ENCODE measurements at places on chromosomes 3 and 15.
A peak's percentile ranks its signal among the peaks of the same experiment; 100 is the strongest.

GRCh38 chr3:72591522-72592421, 256.5 kb downstream of the SHQ1 start:
- no peak overlapping the region for H3K4me3 ChIP-seq
- no peaks in the 10 kb centered on the region for H3K36me3 ChIP-seq
- H3K27ac ChIP-seq, result no peak overlapping the region
- H3K27me3 ChIP-seq, result peaks cover 59% of the 10 kb centered on the region
- H3K4me1 ChIP-seq, result no peaks in the 10 kb centered on the region
- ATAC-seq, result no peak

- no peak overlapping the region for H3K27ac ChIP-seq
- no peak for ATAC-seq
- H3K27me3 ChIP-seq, result no peaks in the 10 kb centered on the region
- H3K4me3 ChIP-seq, result no peak overlapping the region
- no peaks in the 10 kb centered on the region for H3K36me3 ChIP-seq
Measured at GRCh38 chr3:85862893-85863455, 904.2 kb downstream of the CADM2 start.

GRCh38 chr3:60365360-60365759, 885.9 kb downstream of the FHIT start:
- no peak for ATAC-seq
- no peaks in the 10 kb centered on the region for H3K36me3 ChIP-seq
- H3K4me1 ChIP-seq, result no peaks in the 10 kb centered on the region
- peaks cover 9% of the 10 kb centered on the region for H3K27me3 ChIP-seq
- H3K27ac ChIP-seq, result no peak overlapping the region

DNA sequence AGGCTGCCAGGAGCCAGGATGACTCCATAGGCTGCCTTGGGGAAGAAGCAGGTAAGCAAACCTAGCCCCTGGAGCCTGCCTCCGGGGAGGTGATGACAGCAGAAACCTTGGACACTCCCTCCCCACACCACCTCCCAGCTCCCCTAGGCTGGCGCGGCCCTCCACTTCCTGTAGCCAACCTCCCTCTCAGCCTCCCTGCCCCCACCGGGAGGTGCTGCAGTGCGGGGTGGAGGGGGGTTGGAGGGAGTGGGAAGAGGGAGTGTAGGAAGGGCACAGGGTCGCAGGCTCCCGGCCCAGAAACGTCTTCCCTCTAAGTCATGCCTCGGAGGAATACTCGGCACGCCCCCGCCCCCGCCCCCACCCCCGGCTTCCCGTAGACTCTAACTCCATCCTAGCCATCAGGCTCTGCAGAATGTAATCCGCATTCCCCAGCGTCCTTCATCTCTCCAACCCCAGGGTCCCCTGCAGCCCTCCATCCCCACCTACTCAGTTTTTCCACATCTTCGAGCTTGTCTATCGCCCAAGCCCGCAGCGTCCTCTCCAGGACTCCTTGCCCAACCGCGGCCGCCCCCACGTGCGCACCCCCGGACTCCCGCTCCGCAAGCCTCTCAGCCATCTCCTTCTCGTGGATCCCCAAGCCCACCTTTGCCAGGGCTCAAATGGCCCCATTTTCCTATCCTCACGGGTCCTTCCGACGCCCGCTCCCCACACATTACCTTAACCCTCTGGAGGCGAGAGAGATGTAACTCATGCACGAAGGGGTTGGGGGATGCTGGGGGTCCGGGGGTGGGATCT, 528 bp downstream of the LPCAT4 start:
- no peaks in the 10 kb centered on the region for H3K27me3 ChIP-seq
- ATAC-seq, result no peak
- peak overlapping the region; percentile 89 for H3K27ac ChIP-seq

GRCh38 chr3:106683953-106684620, 693.2 kb upstream of the CCDC54 start:
- no peak for ATAC-seq
- H3K27me3 ChIP-seq, result peaks cover 25% of the 10 kb centered on the region
- no peak overlapping the region for H3K4me3 ChIP-seq
- no peaks in the 10 kb centered on the region for H3K4me1 ChIP-seq
- H3K36me3 ChIP-seq, result no peaks in the 10 kb centered on the region
- H3K27ac ChIP-seq, result no peak overlapping the region

- no peak for ATAC-seq
- peaks cover 52% of the 10 kb centered on the region for H3K4me1 ChIP-seq
- no peaks in the 10 kb centered on the region for H3K36me3 ChIP-seq
- peak overlapping the region; percentile 75 for H3K4me3 ChIP-seq
- no peak overlapping the region for H3K27ac ChIP-seq
Measured at GRCh38 chr15:40929660-40930429, 705 bp downstream of the DLL4 start.

- H3K4me1 ChIP-seq, result peaks cover 60% of the 10 kb centered on the region
- no peak for ATAC-seq
- H3K4me3 ChIP-seq, result no peak overlapping the region
Measured at GRCh38 chr3:191361456-191361855, 31.1 kb upstream of the UTS2B start.

GRCh38 chr3:107458871-107459270, 63.9 kb upstream of the BBX start:
- peaks cover 2% of the 10 kb centered on the region for H3K27me3 ChIP-seq
- H3K4me3 ChIP-seq, result no peak overlapping the region
- H3K4me1 ChIP-seq, result peaks cover 5% of the 10 kb centered on the region
- no peaks in the 10 kb centered on the region for H3K36me3 ChIP-seq

GRCh38 chr15:75095594-75095993, 72.2 kb downstream of the PPCDC start:
- no peaks in the 10 kb centered on the region for H3K36me3 ChIP-seq
- no peak overlapping the region for H3K4me3 ChIP-seq
- H3K27me3 ChIP-seq, result peaks cover 25% of the 10 kb centered on the region
- H3K4me1 ChIP-seq, result peaks cover 36% of the 10 kb centered on the region
- peak overlapping the region; percentile 62 for H3K27ac ChIP-seq

GRCh38 chr3:97969541-97969940, 2.7 kb downstream of the RIOX2 start:
- peak overlapping the region; percentile 91 for H3K27ac ChIP-seq
- H3K4me1 ChIP-seq, result peaks cover 60% of the 10 kb centered on the region
- ATAC-seq, result no peak
- H3K36me3 ChIP-seq, result peaks cover 16% of the 10 kb centered on the region
- no peaks in the 10 kb centered on the region for H3K27me3 ChIP-seq
- H3K4me3 ChIP-seq, result no peak overlapping the region

GRCh38 chr3:112046599-112046998, 12.1 kb downstream of the TMPRSS7 start:
- peaks cover 2% of the 10 kb centered on the region for H3K27me3 ChIP-seq
- no peak overlapping the region for H3K4me3 ChIP-seq
- ATAC-seq, result no peak
- no peak overlapping the region for H3K27ac ChIP-seq

DNA sequence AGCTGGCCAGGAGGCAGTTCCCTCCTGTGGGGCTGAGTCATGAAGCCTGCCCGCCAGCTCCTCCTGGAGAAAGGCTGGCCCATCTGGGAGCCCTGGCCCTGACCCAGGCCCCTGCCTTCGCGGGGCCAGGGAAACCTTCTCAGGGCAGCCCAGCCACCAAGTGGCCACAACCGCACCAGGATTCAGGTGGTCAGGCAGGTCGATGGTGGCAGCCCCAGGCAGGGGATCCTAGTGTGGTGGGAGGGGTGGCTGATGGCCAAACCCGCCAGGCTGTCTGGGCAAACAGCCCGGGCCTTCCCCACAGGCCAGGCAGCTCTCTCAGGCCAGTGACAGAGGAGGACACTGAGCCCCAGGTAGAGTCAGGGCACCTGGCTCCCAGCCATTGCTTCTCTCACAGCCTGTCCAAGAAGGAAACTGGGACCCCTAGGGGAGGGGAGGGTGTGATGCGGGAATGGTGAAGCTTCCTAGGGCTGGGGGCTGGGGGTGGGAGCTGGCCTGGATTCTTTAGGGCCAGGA, 1.2 kb downstream of the TWF2 start:
- no peaks in the 10 kb centered on the region for H3K27me3 ChIP-seq
- ATAC-seq, result no peak
- H3K27ac ChIP-seq, result peak overlapping the region; percentile 93
- peaks cover 83% of the 10 kb centered on the region for H3K4me1 ChIP-seq

DNA sequence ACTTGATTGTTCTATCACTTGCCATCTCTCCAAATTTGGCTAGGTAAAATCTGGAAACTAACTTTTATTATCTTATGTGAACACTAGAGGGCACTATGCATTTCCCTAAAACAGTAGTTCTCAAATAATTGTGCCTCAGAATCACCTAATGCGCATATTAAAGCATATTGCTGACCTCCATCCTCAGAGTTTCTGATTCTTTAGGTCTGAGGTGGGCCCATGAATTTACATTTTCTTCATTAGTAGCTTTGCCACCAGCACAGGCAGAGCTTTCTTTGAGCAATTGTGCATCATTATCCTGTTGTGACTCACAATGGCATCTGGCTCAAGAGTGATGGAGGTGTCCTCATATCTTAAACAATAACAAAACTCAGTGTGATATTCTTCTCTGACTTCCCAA, 17.5 kb upstream of the BCHE start:
- no peak overlapping the region for H3K4me3 ChIP-seq
- H3K4me1 ChIP-seq, result no peaks in the 10 kb centered on the region
- no peaks in the 10 kb centered on the region for H3K27me3 ChIP-seq
- H3K27ac ChIP-seq, result no peak overlapping the region

- H3K27me3 ChIP-seq, result no peaks in the 10 kb centered on the region
- peaks cover 24% of the 10 kb centered on the region for H3K36me3 ChIP-seq
- no peak overlapping the region for H3K27ac ChIP-seq
- no peak for ATAC-seq
- H3K4me1 ChIP-seq, result peaks cover 6% of the 10 kb centered on the region
Measured at GRCh38 chr3:28291577-28291976, 50.2 kb downstream of the CMC1 start.

DNA sequence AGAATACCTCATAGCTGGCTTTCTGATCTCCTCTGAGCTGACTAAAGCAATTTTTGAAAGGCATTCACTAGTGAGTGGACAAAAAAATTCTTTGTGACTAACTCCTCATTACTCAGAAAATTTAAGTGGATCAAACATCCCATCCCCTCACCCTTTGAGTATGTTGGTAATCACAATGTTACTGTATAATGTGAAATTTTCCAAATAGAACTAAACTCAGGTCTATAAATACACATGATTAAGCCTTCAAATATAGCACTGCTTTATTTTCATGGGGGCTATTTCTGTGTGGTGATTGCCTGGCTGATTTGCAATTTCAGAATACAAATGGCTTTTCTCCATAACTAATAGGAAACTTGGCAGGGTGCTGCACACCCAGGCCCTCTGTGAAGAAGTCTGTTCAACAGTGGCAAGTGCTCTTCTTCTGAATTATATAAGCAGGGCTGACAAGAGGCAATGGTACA, 45.9 kb upstream of the ACTC1 start:
- H3K27ac ChIP-seq, result no peak overlapping the region
- H3K27me3 ChIP-seq, result no peaks in the 10 kb centered on the region
- H3K36me3 ChIP-seq, result no peaks in the 10 kb centered on the region
- no peaks in the 10 kb centered on the region for H3K4me1 ChIP-seq
- no peak for ATAC-seq

GRCh38 chr3:33915796-33916546, 117.5 kb downstream of the PDCD6IP start:
- peaks cover 17% of the 10 kb centered on the region for H3K27me3 ChIP-seq
- ATAC-seq, result peak; percentile 37
- H3K27ac ChIP-seq, result no peak overlapping the region
- no peak overlapping the region for H3K4me3 ChIP-seq
- no peaks in the 10 kb centered on the region for H3K36me3 ChIP-seq
- peaks cover 6% of the 10 kb centered on the region for H3K4me1 ChIP-seq

DNA sequence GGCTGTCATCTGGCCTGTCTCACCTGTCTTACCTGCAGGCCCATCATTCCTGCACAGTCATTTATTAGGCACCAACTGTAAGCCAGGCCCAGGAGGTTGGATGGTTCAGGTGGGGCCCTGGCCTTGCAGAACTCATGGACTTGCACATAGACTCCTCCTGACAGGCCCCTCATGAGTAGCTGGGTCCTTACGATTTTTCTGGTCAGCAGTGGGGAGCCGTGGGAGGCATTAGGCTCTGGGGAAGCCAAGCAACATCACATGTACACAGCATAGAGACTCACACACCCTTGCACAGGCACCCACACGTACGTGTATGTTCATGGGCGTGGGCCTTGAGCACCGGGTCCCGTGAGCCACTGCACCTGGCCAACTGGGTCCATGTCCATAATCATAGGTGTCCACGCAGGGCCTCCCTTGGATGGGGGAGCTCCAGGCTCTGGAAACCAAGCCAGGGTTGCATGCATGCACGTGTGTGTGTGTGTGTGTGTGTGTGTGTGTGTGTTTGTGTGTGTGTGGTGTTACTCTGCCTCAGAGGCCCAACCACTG, 20.3 kb downstream of the CISH start:
- peak; percentile 2 for ATAC-seq
- H3K27me3 ChIP-seq, result no peaks in the 10 kb centered on the region
- H3K27ac ChIP-seq, result peak overlapping the region; percentile 98
- H3K4me1 ChIP-seq, result peaks cover 57% of the 10 kb centered on the region
- H3K4me3 ChIP-seq, result peak overlapping the region; percentile 68
- no peaks in the 10 kb centered on the region for H3K36me3 ChIP-seq

- no peak overlapping the region for H3K4me3 ChIP-seq
- H3K4me1 ChIP-seq, result peaks cover 12% of the 10 kb centered on the region
- no peaks in the 10 kb centered on the region for H3K27me3 ChIP-seq
- no peak for ATAC-seq
- peaks cover 43% of the 10 kb centered on the region for H3K36me3 ChIP-seq
Measured at GRCh38 chr3:45936261-45936660, 7.0 kb upstream of the CXCR6 start.

DNA sequence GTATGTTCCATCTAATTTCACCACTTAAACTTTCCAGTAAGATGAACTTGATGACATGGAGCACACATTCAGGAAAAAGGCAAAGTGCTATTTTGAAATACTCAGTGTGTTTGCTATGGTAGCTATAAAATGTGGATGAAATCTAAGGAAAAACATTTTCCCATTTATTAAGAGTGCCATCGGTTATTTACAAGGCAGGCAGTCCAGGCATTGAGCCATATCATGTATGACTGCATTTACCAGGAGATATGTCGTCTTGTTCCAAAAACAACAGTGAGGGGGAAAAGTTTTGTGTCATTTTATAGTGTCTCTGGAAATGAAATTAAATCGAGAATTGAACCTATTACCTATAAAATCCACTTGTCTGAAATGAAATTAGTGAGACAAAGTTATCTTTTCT, 13.7 kb downstream of the ANXA2 start:
- peaks cover 46% of the 10 kb centered on the region for H3K36me3 ChIP-seq
- no peak overlapping the region for H3K27ac ChIP-seq
- no peak overlapping the region for H3K4me3 ChIP-seq
- ATAC-seq, result no peak

DNA sequence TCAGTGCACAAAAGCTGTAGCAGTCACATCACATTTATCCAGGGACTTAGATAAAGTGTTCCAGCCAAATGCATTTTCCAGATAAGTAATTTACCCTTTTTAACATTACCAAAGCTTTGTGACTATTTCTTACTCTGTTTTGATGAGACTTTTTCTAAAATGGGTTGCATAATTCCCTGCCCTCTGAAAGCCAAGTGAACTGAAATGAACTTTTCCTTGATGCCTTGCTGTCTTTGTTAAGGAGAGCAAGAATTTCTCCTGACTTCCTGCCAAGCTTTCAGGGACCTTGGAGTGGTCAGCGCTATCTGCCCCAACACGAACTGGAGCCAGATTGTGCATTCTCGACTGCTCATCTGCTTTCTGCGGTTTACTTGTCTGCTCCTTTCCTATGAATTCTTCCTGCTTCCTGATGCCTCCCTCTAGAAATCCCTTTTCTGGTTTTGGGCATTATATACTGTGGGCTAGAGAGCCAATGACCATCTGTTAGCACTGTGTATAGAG, 34.8 kb downstream of the EIF4E3 start:
- ATAC-seq, result no peak
- H3K4me1 ChIP-seq, result no peaks in the 10 kb centered on the region
- H3K27ac ChIP-seq, result no peak overlapping the region
- H3K27me3 ChIP-seq, result peaks cover 9% of the 10 kb centered on the region

GRCh38 chr3:115156046-115156654, 9.1 kb upstream of the ZBTB20 start:
- no peaks in the 10 kb centered on the region for H3K36me3 ChIP-seq
- peaks cover 7% of the 10 kb centered on the region for H3K4me1 ChIP-seq
- H3K27ac ChIP-seq, result no peak overlapping the region
- H3K27me3 ChIP-seq, result no peaks in the 10 kb centered on the region

Measured in stimulated activated memory B cell treated with anti-CD40 and anti-IgM and Interleukin-4, amounts not matched to agents 10 μg/mL and 1 μg/mL and 100 μg/mL, for 72 hours (primary cell).